NCI-H526 (cell line): ENCODE measurements at places on chromosomes 16 and 17.
A peak's percentile ranks its signal among the peaks of the same experiment; 100 is the strongest.

GRCh38 chr16:57148481-57148880 lies 37.4 kb downstream of the PSME3IP1 start:
- DNase-seq = no peak

GRCh38 chr17:65918500-65918899 lies 273.4 kb downstream of the CEP112 start:
- no peak for DNase-seq

- no peak for DNase-seq
Observed at GRCh38 chr16:57609541-57610401, 18.7 kb upstream of the ADGRG1 start.

DNA sequence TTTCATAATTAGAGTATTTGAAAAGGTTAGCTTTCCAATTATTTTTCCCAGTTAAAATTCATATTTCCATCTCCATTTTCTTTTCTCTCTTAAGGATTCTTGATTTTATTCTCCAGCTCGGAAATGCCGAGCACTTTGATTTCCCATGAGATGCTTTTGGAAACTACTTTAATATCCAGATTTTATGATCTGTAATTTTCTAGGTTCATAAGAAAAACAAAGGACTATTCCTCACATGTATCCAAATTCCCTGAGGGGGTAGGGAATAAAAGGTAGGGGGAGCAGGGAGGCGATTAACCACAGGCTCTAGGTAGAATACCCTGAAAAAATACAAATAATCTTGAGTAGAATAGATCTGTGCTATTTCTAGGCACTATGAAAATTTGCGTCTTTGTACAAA lies 938 bp downstream of the RNF43 start:
- DNase-seq = no peak

DNA sequence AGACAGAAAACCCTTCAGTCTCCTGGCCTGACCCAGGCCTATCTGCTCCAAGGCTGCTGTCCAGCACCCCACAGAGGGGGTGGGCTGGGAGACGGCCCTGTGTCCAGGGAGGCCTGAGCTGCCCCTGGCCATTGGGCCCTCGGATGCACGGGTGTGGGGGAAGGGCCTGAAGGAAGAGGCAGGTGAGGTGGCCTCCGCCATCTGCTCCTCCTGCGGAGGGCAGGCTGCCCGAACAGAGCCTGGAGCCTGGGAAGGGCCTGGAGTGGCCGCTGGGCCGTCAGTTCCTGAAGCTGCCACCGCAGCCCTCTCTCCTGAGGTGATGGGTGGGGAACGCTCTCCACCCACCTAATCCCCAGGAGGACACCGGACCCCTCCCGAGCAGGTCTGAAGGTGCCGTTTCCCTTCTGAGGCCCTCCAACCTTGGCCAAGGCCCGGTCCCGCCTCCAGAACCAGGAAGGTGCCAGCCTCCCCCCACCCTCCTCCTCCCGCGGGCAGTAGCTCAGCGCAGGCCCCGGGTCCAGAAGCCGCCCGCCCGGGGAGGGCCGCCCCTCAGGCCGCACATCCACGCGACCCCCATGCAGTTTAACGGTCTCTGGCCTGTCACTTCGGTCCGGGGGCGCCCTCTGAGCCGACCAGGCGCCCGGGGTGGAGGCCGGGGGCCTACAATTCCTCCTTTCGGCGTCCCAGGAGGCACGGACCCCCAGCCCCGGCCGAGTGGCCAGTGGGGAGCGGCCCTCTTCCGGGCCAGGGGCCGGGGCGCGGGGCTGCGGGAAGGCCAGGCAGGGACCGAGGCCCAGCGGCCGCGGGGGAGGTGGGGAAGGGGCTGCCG lies 835 bp downstream of the FBXL16 start:
- DNase-seq = no peak

DNA sequence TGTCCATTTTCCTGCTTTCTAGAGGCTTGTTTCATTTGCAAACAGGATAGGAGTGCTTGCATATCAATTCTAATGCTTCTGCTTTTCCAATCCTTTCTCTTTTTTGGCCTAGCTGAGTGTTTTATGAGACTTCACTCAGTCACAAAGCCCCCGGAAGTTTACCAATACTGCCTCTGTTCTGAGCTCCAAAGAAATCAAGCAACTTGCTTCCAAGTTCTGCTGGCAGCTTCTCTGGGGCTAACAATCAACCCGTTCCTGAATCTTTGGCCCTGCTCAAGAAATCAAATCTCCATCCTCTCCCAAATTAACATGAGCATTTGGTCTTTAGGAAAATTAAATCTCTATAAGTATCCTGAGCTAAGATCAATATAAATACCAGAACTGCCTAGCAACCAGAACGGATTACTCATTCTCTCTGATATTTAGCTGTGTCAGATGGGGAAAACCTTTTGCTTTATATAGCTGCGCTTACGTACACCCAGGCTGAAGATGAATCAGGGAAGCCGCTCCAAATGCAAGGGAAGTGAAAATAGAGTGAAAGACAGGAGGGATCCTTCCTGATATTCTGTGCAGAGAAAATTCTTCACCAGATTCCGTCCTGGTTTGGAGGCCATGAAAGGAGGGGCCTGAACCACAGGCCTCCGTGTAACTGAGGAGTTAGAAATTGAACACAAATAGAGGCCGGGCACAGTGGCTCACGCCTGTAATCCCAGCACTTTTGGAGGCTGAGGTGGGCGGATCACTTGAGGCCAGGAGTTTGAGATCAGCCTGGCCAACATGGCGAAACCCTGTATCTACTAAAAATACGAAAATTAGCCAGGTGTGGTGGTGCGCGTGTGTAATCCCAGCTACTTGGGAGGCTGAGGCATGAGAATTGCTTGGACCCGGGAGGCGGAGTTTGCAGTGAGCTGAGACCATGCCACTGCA lies 23.3 kb upstream of the GRB2 start:
- DNase-seq = no peak

- no peak for DNase-seq
Observed at GRCh38 chr16:12611916-12612597, 191.6 kb downstream of the CPPED1 start.

DNA sequence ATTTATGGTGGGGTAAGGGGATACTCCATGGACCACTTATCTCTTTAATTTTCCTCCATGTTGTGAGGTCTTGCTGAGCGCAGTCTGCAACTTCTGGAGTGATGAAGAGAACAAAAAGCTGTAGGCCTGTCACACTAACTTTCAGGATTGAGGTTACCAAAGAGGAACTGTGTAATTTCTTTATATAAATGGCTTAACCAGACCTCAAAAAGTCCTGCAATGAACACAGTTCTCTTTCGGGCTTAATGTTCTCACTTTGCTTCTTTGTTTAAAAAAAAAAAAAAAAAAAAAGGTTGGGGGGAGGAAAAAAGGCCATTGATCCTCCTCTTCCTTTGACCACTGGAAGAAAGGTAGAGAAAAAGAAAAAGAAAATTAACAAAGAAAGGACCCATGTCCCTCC lies 86.8 kb upstream of the SOX9 start:
- no peak for DNase-seq

DNA sequence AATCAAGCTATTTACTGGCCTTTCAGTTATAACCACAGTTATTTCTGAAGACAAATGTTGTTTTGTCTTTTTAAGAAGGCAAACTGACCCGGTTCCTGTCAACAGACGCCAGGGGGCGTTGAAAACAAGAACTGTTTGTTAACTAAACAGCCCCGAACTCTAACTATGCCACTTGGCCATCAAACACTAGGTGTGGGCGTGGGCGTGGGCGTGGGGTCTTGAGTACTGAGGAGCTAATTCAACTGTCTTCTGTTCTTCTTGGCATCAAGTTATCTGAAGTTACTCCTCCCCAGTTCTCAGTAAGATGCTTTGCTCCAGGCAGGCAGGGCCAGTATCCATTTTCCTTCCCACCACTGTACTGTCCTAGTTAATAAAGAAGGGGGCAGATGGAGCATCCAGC lies 63.3 kb upstream of the MTMR4 start:
- peak; percentile 70 for DNase-seq

- DNase-seq = no peak
Observed at GRCh38 chr17:20952183-20952582, 90.6 kb downstream of the USP22 start.

DNA sequence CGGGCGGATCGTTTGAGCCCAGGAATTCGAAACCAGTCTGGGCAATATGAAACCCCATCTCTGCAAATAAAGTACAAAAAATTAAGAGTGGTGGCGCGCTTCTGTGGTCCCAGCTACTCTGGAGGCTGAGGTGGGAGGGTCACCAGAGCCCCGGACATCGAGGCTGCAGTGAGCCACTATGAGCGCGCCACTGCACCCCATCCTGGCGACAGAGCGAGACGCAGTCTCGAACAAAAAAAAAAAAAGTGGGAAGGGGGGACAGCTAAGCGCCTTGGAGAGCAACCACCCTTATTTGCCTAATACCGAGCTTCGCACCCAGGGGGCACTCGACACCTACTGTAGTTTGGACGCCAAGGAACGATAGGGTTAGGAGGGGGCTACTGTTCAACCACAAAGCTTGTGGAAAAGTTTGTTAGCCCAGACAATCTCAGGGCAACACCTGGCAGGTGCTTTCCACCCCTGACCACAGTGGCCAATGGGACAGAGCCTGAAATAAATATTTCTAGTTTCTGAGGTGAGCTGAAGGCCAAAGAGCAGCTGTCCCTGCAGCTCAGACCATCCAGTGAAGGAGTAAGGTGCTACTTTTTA lies 847 bp upstream of the PSMC3IP start:
- DNase-seq = peak; percentile 91

GRCh38 chr17:16255481-16255921 lies 38.5 kb downstream of the PIGL start:
- no peak for DNase-seq

DNA sequence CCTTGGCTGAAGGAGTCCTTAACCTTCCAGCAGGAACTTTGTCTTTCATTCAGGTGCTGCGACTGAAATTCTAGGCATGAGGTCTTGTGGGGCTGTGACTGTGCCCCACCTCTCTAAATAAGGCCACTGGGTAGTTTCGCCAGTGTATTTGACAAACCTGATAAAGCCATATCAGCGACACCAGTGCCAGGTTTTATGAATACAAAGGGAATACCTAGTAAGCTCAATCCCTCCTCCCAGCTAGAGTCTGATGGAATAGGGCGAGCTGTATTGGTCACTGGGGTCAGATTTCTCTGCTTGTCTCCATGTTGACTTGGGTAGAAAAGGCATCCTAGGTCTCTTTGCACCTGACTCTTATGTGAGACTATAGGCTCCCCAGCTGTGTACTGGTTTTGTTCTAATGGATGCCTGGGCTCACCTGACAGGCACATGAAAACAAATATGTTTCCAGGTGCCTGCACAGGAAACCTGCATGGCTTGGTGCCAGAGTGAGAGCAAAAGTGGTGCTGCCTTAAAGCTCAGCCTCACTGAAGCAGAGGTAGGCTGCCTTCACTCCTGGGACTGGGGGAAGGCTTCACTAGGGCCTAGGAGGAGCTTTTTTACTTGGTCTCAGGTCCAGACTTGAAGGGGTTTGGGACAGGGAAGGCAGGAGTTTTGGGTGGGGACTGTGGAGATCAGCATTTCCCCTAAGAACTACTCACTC lies 8.3 kb downstream of the SLC7A6 start:
- no peak for DNase-seq

GRCh38 chr17:7355053-7355452 lies at the start of gene TMEM95:
TMEM95 (plus strand) TSS chr17:7355156; CDS start chr17:7355205, 49 bp downstream.
- DNase-seq = no peak

DNA sequence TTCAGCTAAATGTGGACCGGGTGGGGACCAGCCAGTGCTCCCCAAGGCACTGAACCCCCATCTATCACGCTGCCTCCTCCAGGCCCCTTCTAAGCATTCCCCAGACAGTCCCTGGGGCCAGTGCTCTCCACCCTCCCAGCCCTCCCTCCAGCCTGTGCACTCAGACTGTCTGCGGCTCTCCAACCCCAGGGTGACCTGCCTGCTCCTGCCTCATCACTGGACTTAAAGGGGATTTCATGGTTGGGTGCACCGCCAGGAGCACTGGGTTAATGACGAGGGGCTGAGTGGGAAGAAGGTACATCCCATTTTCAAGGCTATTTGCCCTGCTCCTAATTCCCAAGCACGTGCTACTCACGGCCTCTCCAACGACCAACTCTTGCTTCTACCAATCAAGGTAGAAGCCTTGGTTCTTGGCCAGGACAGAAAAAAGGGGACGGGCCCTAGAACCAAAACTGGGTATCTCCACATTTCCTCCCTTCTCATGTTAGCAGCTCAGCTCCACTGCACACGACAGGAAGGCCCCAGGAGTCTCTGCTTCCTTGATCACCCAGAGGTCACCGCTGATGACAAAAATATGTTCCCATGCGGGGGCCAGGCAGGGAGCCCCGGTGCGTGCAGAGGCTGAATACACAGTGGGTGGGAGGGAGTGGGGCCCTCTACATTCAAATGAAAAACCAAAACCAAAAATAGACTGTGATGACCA lies 3.5 kb upstream of the ABR start:
- DNase-seq = no peak

DNA sequence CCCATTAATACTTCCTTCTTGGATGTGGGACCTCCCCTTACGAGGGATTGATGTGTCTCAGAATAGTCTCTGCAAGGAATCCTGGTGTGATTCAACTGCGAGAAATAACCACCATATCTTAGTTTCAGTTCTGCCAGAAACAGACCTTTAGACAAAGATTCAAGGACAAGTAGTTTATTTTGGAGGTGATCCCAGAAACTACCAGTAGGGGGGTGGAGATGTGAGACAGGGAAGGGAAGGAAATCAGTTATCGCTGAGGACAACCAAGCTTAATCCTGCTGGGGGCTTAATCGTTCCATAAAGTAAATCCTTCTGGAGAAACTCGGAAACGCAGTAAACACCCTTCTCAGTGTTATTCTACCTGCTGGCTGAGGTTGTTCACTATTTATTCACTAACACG lies 5.0 kb upstream of the SDR42E1 start:
- no peak for DNase-seq

DNA sequence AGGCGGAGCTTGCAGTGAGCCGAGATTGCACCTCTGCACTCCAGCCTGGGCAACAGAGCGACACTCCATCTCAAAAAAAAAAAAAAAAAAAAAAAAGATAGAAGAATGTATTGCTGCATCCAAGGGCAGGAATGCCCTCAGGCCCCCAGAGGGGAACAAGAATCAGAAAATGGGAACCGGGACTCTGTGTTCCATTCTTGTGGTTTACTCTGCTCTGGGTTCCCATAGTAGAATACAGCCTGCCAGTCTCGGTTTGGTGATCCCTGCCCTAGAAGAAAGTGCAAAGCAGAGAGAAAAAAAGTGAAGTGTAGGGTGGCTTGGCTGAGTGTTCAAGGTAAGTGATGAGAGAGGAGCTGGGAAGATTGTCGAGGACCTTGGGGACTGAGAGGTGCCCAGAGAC lies 27.4 kb upstream of the KDM6B start:
- DNase-seq = no peak

DNA sequence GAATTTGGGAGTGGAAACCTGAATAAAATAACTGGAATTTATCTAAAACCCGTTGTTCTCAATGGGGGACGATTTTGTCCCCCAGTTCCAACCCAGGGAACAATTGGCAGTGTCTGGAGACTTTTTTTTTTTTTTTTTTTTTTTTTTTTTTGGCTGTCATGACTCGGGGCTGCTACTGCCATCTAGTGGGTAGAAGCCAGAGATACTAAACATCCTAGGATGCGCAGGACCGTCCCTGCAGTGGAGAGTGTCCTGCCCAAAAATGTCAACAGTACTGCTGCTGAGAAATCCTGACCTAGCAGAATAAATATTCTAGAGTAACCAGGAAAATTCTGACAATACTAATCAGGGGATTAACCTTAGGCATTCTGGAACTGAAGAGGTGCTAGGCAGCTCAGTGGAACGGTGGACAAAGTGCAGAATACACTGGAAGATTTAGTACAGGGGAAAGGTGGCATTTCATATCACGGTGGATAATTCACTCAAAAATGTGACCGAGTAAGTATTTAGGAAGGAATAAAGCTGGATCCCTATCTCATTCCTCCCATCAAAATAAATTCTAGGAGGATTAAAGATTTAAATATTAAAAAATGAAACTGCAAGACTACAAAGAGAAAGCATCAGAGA lies 107.6 kb downstream of the SPECC1 start:
- DNase-seq = no peak
